Spinal cord (tissue), 10 donors: ENCODE measurements at places on chromosomes 12 and 14.

DNA sequence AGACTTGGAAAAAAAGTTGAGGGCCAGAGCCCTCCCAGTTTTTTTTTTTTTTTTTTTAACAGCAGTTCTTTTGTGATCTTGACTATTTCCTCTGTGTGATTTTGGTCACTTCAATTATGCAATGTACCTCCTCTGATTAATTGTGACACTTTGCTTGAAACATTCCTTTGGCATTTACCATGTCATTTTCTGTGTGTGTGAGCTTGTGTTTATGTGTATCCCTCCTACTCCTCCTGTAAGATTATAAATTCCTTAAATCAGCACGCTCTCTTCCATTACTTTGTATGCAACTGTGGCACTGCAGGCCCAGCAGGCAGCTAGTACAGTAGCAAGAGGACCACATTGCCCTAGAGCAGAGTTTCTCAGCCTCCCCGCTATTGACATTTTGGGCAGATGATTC, 33.2 kb upstream of the GALNT16 start:
- H3K27ac ChIP-seq, result no peak overlapping the region
- H3K27me3 ChIP-seq, result no peaks in the 10 kb centered on the region
- no peak for DNase-seq

- no peaks in the 10 kb centered on the region for H3K27me3 ChIP-seq
- no peak overlapping the region for H3K4me3 ChIP-seq
- no peak overlapping the region for H3K27ac ChIP-seq
- peaks cover 39% of the 10 kb centered on the region for H3K4me1 ChIP-seq
- no peak for DNase-seq
- peaks cover 15% of the 10 kb centered on the region for H3K36me3 ChIP-seq
These were observed 23.1 kb downstream of the PRIMA1 start for GRCh38 chr14:93765155-93765554.

DNA sequence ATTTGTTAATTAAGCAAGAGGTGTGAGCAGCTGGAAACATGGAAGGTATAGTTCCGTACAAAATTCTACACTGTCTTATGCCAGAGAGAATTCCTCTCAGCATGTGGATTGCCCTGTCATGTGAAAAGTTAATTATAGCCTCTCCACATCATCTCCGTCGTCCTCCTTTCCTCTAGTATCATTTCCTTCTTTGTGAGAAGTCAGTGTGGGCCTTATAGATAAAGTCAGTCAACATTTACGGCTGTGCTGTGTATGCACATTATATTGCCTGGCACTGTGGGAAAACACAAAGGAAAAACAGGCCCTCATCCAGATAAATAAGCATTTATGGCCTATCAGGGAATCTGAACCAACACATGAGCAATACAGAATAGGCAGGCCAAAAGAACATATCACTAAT, 236.6 kb downstream of the SEC23A start:
- H3K4me1 ChIP-seq, result no peaks in the 10 kb centered on the region
- H3K4me3 ChIP-seq, result no peak overlapping the region
- DNase-seq, result no peak

- no peak for DNase-seq
- H3K27ac ChIP-seq, result no peak overlapping the region
These were observed 8.2 kb downstream of the INTS13 start for GRCh38 chr12:26929590-26929989.

GRCh38 chr14:52553671-52554575, 1.3 kb downstream of the GPR137C start:
- no peaks in the 10 kb centered on the region for H3K36me3 ChIP-seq
- H3K4me1 ChIP-seq, result peaks cover 7% of the 10 kb centered on the region
- peak overlapping the region; percentile 80 for H3K4me3 ChIP-seq
- H3K27ac ChIP-seq, result peak overlapping the region; percentile 83
- H3K27me3 ChIP-seq, result no peaks in the 10 kb centered on the region

DNA sequence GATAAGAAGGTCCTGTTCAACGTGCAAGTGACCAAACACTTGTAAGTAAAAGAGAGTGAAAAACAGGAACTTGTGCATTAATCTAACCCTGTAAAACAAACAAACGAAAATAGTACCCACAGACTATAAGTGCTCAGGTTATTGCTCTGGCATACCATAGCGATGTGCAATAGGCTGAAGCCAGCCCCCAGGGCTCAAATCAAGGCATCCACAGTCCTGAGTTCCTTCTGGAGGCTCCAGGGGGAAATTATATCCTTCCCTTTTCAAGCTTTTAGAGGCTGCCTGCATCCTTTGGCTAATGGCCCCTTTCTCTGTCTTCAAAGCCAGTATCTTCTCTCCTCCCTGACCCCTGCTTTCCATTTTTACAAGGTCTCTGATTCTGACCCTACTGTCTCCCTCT, 8.1 kb upstream of the CMAS start:
- H3K4me3 ChIP-seq, result no peak overlapping the region
- no peaks in the 10 kb centered on the region for H3K27me3 ChIP-seq
- DNase-seq, result no peak
- H3K4me1 ChIP-seq, result no peaks in the 10 kb centered on the region
- no peaks in the 10 kb centered on the region for H3K36me3 ChIP-seq

- DNase-seq, result no peak
- H3K36me3 ChIP-seq, result no peaks in the 10 kb centered on the region
- H3K27ac ChIP-seq, result no peak overlapping the region
- H3K4me3 ChIP-seq, result no peak overlapping the region
- no peaks in the 10 kb centered on the region for H3K27me3 ChIP-seq
These were observed 52.7 kb downstream of the PPM1A start for GRCh38 chr14:60301685-60302084.

DNA sequence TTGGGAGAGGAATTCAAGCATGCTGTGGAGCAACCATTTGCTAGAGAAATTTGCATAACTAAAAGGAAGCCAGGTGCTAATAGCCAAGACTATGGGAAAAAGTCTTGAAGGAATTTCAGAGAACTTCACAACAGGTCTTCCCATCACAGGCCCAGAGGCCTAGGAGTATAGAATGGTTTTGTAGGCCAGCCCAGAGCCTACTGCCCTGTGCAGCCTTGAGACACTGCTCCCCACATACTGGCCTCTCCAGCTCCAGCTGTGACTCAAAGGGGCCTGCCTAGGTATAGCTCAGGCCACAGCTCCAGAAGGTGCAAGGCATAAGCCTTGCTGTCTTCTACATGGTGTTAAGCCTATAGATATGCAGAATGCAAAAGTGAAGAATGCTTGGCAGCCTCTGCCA, 227.1 kb downstream of the SLC2A13 start:
- H3K27ac ChIP-seq, result no peak overlapping the region
- no peaks in the 10 kb centered on the region for H3K27me3 ChIP-seq
- no peak for DNase-seq
- no peaks in the 10 kb centered on the region for H3K36me3 ChIP-seq
- H3K4me3 ChIP-seq, result no peak overlapping the region

DNA sequence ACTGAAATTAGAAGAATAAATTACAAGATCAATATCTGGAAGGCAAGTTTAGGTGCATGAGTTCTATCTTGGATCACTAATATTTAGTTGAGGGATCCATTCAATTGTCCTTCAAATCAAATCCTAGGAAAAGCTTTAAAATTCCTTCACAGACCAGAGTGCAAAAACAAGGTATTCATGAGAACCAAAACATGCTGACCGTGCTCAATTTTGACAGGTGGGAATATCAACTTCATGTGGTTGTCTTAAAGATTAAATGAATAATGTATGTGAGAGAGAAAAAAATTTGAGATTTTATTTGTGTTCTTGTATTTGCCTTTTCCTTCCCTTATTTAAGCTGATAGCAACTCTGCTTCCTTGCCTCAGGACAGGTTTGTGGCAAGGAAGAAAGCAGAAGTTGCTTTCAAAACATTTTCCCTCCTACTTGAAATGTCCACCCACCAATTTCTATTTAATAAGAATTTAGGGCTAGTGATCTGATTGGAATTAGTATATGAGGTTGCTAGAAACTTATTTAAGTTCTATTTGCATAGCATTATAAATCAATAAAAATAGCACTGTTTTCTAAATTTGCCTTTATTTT, 4.9 kb upstream of the PPP1R12A start:
- no peaks in the 10 kb centered on the region for H3K27me3 ChIP-seq
- no peak overlapping the region for H3K4me3 ChIP-seq
- no peaks in the 10 kb centered on the region for H3K4me1 ChIP-seq
- no peaks in the 10 kb centered on the region for H3K36me3 ChIP-seq
- no peak overlapping the region for H3K27ac ChIP-seq

- H3K4me3 ChIP-seq, result no peak overlapping the region
- no peak for DNase-seq
- no peak overlapping the region for H3K27ac ChIP-seq
- no peaks in the 10 kb centered on the region for H3K27me3 ChIP-seq
These were observed 1756.2 kb upstream of the SEL1L start for GRCh38 chr14:83289896-83290295.

- H3K27me3 ChIP-seq, result no peaks in the 10 kb centered on the region
- H3K4me1 ChIP-seq, result peaks cover 17% of the 10 kb centered on the region
- DNase-seq, result no peak
These were observed 31.5 kb upstream of the ACTN1 start for GRCh38 chr14:69010648-69011047.

- H3K4me3 ChIP-seq, result no peak overlapping the region
- H3K27ac ChIP-seq, result no peak overlapping the region
- no peaks in the 10 kb centered on the region for H3K4me1 ChIP-seq
- DNase-seq, result no peak
These were observed 45.3 kb downstream of the DYRK2 start for GRCh38 chr12:67693894-67694293.

GRCh38 chr12:81627336-81628189, 131.6 kb downstream of the PPFIA2 start:
- no peak overlapping the region for H3K4me3 ChIP-seq
- H3K36me3 ChIP-seq, result no peaks in the 10 kb centered on the region
- peak; percentile 78 for DNase-seq
- no peaks in the 10 kb centered on the region for H3K27me3 ChIP-seq

GRCh38 chr12:1277905-1278304, 286.9 kb downstream of the ERC1 start:
- no peaks in the 10 kb centered on the region for H3K36me3 ChIP-seq
- DNase-seq, result no peak
- H3K4me1 ChIP-seq, result no peaks in the 10 kb centered on the region
- H3K4me3 ChIP-seq, result no peak overlapping the region
- no peak overlapping the region for H3K27ac ChIP-seq

GRCh38 chr12:58341791-58342190, 400.4 kb downstream of the ATP23 start:
- H3K27me3 ChIP-seq, result no peaks in the 10 kb centered on the region
- no peak for DNase-seq
- no peaks in the 10 kb centered on the region for H3K36me3 ChIP-seq
- no peaks in the 10 kb centered on the region for H3K4me1 ChIP-seq
- no peak overlapping the region for H3K4me3 ChIP-seq

- no peaks in the 10 kb centered on the region for H3K27me3 ChIP-seq
- peaks cover 7% of the 10 kb centered on the region for H3K4me1 ChIP-seq
- H3K36me3 ChIP-seq, result peaks cover 21% of the 10 kb centered on the region
These were observed 7.5 kb downstream of the CAMKK2 start for GRCh38 chr12:121288986-121289385.

GRCh38 chr12:46445551-46446235, 73.1 kb upstream of the SLC38A2 start:
- no peaks in the 10 kb centered on the region for H3K36me3 ChIP-seq
- no peak for DNase-seq
- no peaks in the 10 kb centered on the region for H3K4me1 ChIP-seq
- no peak overlapping the region for H3K4me3 ChIP-seq
- H3K27ac ChIP-seq, result no peak overlapping the region

DNA sequence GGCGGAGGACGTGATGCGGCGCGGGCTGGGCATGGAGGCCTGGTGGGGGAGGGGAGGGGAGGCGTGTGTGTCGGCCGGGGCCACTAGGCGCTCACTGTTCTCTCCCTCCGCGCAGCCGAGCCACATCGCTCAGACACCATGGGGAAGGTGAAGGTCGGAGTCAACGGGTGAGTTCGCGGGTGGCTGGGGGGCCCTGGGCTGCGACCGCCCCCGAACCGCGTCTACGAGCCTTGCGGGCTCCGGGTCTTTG, 303 bp downstream of the GAPDH start:
- peak overlapping the region; percentile 99 for H3K4me3 ChIP-seq
- H3K36me3 ChIP-seq, result peaks cover 73% of the 10 kb centered on the region

DNA sequence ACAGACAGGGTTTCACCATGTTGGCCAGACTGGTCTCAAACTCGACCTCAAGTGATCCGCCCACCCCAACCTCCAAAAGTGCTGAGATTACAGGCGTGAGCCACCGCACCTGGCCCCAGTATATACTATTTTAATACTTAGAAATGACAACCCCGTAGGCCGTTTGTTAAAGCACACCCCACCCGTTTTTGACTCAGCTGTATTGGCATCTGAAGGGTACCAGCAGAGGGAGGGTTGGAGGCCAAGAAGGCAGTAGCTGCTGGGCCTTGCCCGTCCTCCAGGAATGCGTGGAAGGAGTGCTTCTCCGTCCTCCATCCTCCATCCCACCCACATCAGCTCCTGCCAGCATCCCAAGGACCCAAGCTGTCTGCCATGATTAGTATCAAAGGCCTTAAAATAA, 6.3 kb upstream of the NIN start:
- no peak overlapping the region for H3K27ac ChIP-seq
- H3K36me3 ChIP-seq, result no peaks in the 10 kb centered on the region
- peaks cover 3% of the 10 kb centered on the region for H3K27me3 ChIP-seq
- H3K4me1 ChIP-seq, result no peaks in the 10 kb centered on the region

- H3K27ac ChIP-seq, result no peak overlapping the region
- no peaks in the 10 kb centered on the region for H3K36me3 ChIP-seq
- no peaks in the 10 kb centered on the region for H3K27me3 ChIP-seq
- no peak overlapping the region for H3K4me3 ChIP-seq
- no peaks in the 10 kb centered on the region for H3K4me1 ChIP-seq
These were observed 40.8 kb downstream of the PAX9 start for GRCh38 chr14:36702474-36702873.

DNA sequence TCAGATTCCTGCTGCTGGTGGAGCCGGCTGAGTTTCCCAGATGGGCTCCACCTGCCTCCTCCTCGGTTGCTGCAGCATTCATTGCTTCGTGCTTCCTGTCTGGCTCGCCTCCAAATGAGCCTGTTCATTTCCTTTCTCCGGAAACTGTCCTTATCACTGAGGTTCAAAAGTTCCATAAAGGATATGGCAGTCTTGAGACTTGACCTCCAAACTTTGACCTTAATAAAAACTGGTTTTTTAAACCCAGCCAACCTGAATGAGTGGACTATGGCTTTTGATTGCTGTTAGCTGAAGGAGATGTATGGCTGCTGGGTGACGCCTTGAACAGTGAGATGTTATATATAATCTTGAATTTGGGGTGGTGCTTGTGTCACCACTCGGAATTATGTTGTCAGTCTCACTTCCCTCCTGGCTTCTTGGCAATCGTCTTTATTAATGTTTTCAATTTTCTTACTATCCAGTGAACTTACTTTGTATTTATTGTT, 62.7 kb downstream of the RASSF3 start:
- peaks cover 19% of the 10 kb centered on the region for H3K4me1 ChIP-seq
- H3K4me3 ChIP-seq, result no peak overlapping the region
- H3K36me3 ChIP-seq, result no peaks in the 10 kb centered on the region
- no peaks in the 10 kb centered on the region for H3K27me3 ChIP-seq

- no peaks in the 10 kb centered on the region for H3K4me1 ChIP-seq
- DNase-seq, result no peak
- H3K27me3 ChIP-seq, result no peaks in the 10 kb centered on the region
- no peaks in the 10 kb centered on the region for H3K36me3 ChIP-seq
- H3K4me3 ChIP-seq, result no peak overlapping the region
- no peak overlapping the region for H3K27ac ChIP-seq
These were observed 96.2 kb upstream of the NAP1L1 start for GRCh38 chr12:76180401-76181277.
